ENCODE measurements at places on chromosomes 3 and 15.

DNA sequence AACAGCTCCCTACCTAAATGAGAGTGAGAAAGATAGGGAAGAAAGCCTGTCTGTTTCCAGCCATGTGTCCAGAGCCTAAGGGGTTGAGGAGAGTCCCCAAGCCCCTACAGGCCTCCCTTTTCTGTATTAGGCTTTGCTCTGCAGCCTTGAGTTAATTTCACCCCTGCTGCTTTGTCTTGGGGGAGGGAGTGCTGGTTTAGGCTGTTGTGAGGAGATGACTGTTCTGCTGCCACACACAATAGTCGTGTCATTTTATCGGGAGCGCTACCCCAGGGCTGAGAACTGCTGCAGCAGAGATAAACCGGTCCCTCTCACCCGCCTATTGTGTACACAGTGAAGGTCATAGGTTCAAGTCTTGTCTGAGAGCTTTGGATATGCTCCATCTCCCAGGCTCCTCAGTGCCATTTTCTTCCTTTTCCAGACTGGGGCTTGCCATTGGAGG lies 1.4 kb downstream of the ZNF609 start:
- DNase-seq = no peak

GRCh38 chr3:186825294-186825821 lies 17.2 kb upstream of the ADIPOQ start:
- peak; percentile 57 for DNase-seq

DNA sequence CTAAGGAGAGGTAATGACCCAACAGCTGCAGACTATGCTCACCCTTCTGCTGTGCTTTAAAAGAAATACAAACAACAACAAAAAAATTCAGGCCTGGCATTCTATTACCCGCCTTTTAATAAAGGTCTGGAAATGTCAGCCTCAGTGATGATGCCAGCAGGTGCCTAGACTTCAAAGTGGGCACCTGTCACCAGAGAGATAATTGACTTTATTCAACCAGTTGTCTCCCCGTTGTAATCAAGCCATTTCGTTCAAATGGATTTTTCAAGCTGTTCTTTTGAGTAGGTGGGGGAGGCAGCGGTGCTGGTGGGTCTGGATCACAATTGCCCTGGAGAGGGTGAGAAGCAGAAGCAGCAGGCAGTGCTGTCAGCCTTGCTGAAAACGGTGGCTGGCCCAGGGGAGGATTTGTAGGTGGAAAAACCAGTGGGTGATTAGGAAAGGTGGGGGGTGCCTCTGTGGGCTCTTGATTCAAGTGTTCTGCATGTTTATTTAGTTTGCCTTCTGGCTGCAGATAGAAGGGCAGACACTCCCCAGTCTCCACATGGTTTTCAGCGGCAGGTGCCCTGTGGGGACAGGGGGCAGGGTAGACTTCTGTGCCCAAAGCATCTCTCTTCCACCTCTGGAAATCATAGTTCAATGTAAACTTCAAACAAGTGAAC lies 300.2 kb upstream of the SLCO3A1 start:
- DNase-seq = no peak

- DNase-seq = no peak
Measured at GRCh38 chr3:171695426-171695825, 114.9 kb downstream of the PLD1 start.

DNA sequence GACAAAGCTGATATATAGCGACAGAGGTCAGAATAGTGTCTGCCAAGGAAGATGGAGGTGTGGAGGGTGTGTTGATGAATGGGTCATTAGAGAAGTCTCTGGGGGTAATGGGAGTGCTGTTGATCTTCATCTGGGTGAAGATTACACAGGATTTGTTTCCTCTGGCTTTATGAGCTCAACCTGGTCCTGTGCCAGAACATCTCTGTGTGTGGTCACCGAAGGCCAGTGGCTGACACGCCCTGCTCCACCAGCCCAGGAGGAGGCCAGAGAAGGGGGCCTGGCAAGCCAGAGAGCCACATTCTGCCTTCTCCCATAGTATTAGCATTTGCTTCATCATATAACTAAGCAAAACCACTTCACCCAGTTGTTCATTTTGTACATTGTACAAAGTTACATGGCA lies 121.1 kb downstream of the ZNF621 start:
- DNase-seq = no peak

GRCh38 chr15:90230071-90230494 lies 3.7 kb downstream of the CIB1 start:
- DNase-seq = no peak

- DNase-seq = no peak
Measured at GRCh38 chr3:110248666-110249065, 823.0 kb upstream of the NECTIN3 start.

- no peak for DNase-seq
Measured at GRCh38 chr3:100125161-100125938, 11.0 kb upstream of the FILIP1L start.
